ENCODE measurements at places on chromosomes 4 and X.

GRCh38 chr4:131603705-131604104, 1545.4 kb upstream of the PCDH10 start:
- DNase-seq, result no peak

GRCh38 chrX:148500423-148501385, at the start of gene AFF2:
TSS of gene AFF2 (plus strand) at chrX:148500617. CDS start at chrX:148501098, 481 bp downstream.
- peak; percentile 29 for DNase-seq

GRCh38 chrX:17744896-17745523, 7.7 kb downstream of the SCML1 start:
- no peak for DNase-seq

- no peak for DNase-seq
These were observed 51.4 kb upstream of the HHIP start for GRCh38 chr4:144594471-144594986.

DNA sequence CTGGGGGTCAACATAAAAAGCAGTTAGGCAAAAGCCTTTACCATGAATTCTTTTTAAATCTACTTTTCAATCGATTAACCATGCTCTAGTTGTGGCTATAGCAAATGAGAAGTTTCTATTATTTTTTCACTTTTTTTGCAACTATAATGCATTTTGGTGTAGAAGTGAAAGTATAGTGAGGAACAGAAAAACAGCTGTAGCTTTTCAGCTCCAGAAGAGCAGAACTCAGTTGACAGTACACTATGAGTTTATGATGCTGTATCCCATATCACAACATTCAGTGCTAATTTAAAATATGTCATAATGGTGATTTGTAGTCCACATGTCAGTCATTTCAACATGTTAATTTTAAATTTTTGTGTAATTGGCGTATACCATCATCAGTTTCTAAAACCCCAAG, 8.7 kb upstream of the MUC7 start:
- DNase-seq, result no peak

- DNase-seq, result no peak
These were observed 34.1 kb upstream of the CLDN24 start for GRCh38 chr4:183356173-183356830.

GRCh38 chr4:64503945-64504675, 94.9 kb upstream of the TECRL start:
- DNase-seq, result no peak

DNA sequence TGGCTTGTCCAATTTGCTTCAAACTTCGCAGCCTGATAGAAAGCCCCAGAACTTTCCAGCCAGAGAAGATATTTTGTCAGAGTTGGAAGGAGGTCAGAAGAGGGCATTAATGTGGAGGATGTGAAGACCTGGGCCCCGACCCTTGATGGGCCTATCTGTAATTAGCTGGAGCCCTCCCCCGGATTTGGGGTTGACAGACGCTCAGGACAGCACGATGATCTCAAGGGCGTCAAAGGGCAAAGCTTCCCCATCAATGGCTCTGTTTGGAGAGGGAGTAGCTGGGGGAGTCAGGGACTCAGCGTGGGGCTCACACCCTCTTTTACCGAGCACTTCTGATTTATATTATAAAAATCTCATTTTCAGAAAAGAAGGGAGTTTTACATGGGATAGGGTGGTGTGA, 59.0 kb upstream of the PPP2R3B start:
- DNase-seq, result no peak

DNA sequence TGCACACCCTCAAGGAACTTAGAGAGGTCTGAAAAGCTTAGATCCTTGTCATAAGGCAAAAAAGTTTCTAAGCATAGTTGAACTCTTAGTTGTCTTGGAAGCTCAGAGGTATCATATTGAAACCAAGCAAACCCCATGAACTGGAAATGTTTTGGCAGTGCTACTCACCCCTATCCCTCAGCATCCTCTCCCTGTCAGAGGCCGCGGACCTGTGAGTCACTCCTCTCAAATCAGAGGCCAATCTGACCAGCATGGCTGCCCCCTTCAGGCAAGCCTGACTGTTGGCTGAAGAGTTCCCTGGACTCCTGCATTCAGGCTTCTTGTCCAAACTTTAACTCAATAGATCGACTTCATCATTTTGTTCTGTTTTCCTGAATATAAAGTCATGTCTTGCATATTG, 69.4 kb downstream of the KCNIP4 start:
- DNase-seq, result peak; percentile 44

GRCh38 chrX:19866626-19867410, 20.6 kb downstream of the SH3KBP1 start:
- no peak for DNase-seq

DNA sequence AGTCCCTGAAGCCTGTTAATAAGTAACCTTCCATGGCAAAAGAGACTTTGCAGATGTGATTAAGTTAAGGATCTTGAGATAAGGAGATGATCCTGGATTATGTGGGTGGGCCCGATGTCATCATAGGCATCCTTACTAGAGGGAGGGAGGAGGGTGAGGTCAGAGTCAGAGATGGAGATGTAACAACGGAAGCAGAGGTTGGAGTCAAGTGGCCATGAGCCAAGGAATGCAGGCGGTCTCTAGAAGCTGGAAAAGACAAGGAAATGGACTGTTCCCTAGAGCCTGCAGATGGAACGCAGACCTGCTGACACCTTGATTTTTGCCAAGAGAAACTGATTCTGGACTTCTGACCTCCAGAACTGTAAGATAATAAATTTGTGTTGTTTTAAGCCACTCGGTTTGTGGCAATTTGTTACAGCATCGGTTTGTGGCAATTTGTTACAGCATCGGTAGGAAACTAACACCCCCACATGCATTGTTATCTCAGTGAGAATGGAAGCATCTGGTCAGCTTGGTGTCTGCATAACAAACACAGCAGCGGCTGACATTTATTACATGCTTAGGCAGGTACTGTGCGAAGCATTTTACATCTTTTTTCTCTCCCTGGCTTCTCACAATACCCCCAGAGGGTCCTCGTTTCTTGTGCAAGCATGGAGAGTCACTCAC, 55.6 kb downstream of the CLDN34 start:
- DNase-seq, result no peak

- DNase-seq, result no peak
These were observed 153.6 kb downstream of the SOWAHB start for GRCh38 chr4:76744241-76744921.

- no peak for DNase-seq
These were observed 54.4 kb upstream of the GAB1 start for GRCh38 chr4:143282211-143282707.

DNA sequence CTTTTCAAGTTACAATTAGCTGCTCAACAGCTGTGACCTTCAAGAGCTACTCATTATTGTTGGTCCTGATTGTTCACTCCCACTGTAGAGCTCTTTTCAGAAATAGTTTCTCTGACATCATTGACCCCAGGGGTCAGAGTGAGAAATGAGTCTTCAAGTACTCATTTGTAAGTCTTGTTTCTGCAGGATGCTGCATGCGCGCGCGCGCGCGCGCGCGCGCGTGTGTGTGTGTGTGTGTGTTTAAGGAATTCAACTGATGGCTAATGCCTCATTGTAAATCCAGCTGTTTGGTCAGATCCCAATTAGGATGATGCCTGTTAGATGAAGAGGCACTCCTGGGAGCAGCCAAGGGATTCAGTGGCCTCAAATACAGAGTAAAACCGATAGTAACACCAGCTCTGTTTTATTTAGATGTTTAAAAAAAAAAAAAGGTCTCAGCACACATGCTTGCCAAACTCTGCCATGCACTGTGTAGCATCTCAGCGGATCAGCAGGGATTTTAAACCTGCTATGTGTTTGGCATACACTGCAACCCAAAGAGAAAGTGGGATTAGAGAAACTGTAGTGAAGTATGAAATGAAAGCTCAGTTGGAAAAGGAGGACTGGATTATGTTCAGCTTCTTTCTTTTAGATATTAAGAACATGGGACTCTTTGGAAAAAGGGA, 332.3 kb downstream of the ADGRL3 start:
- no peak for DNase-seq

DNA sequence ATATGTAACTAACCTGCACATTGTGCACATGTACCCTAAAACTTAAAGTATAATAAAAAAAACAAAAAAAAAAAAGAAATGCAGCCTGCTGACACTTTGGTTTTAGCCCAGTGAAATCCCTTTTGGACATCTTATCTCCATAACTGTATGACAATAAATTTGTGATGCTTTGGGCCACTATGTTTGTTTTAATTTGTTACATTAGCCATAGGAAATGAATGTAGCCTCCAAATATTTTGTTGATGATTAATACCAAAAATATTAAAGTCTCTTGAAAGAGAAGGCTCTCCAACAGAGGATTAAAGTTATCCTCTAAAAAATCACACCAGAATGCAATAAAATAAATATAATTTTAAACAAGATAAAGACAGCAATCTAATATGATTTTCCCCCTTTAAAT, 852.7 kb upstream of the SLIT2 start:
- DNase-seq, result no peak

DNA sequence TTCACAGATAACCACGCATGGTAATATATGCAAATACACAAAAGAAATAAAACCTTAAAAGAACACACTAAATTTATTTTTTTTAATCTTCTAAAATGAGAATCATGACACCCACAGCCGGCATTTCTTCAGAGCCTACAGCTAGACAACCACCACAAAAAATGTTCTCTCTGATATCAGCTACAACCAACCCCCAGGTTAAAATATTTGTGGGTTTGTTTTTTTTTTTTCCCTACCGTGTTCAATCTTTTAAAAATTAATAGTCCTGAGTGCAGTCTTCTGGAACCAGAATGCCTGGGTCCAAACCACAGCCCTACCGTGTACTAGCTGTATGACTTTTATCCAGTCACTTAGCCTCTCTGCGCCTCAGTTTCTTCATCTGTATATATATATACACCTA, 36.0 kb downstream of the MAML3 start:
- no peak for DNase-seq

GRCh38 chr4:173517781-173518424, 12.1 kb downstream of the HAND2 start:
- DNase-seq, result no peak

DNA sequence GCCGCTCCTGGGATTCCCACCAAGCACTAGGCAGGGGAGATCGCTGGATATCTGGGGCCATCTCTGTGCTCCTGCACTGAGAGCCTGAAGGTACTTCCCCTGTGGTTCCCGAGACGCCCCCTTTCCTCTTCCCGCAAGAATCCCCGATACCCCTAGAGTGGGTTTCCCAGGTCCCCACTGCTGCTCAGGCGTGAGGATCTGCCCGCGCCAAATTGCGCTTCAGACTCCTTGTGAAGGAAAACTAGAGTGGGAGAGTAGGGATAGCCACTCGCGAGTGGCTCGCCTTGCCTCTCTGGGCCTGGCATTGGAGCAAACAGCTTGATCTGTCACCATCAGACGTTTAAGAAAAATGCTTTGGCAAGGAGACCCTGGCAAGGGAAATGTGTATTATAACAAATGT, 1.5 kb downstream of the IL1RAPL2 start:
- DNase-seq, result no peak

- no peak for DNase-seq
These were observed 156.6 kb downstream of the CHIC2 start for GRCh38 chr4:53907772-53908171.

DNA sequence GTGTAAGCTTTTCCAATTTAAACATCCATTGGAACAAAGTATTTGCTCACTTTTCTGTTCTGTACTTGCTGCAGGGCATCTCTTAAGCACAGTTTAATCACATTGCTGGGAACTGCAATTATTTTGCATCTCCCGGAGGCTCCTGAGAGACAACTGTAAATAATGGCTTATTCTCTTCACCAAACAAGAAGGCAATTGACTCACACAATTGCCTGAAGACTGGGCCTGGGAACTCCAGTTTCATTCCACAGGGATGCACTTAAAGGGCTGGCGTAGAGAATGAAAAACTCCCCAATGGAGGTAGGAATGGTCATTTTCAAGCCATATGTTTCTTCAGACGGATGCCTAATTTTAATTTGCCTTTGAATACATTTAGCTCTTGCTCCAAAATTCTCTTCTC, 29.5 kb downstream of the TFDP3 start:
- DNase-seq, result no peak

DNA sequence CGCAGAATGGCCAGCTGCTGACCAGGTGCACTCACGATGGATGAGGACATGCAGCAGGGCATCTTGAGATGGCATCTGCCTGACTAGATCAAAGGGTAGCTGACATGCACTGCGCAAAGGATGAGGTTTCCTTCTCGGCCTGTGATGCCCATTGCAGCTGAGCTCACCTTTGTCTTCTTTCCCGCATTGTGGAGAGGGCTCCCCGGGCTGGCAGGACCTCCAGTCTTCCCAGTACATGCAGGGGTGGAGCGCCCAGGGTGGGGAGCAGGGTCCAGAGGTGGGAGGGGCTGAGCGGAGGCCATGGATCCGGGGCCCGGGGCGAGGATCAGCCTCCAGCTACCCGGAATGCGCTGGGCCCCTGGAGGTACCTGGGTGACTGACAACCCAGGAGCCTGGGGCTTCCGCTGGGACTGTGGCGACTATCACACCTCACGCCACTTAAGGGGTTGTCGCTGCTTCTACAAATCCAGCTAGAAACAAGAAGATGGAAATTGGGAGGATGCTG, 12.0 kb downstream of the TREX2 start:
- no peak for DNase-seq

DNA sequence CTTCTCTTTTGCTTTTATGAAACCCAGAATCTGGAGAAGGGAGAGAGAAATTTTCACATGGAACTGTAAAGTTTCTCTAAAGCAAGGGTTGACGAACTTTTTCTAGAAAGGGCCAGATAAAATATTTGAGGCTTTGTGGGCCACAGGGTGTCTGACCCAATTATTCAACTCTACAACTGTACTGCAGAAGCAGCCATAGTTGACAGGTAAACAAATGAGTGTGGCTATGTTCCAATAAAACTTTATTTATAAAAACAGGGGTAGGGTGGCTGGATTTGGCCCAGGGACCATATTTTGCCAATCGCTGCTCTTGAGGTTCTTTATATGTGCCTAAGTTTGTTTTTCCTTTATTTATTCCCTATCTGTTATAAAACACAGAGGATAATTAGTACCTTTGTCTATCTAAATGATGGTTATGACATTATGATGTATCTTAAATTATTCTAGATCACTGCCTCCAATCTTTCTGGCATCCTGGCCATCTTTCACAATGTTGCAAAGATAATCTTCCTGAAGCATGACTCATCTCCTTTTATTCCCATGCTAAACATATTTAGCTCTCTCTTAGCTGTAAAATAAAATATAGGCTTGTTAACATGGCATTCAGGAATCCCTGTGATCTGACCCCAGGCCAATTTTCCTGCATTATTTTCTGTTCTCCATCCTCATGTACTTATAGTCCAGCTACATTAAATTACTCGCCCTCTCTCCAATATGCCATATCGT, 106.8 kb upstream of the CBLL2 start:
- no peak for DNase-seq

GRCh38 chr4:185202984-185203485, 765 bp downstream of the CFAP97 start:
- peak; percentile 58 for DNase-seq
